CD4-positive, alpha-beta T cell treated with Interleukin-17A for 4 hours (primary cell): ENCODE measurements at places on chromosomes 3 and 15.
A peak's percentile ranks its signal among the peaks of the same experiment; 100 is the strongest.

GRCh38 chr3:118057086-118057485, 977.6 kb downstream of the IGSF11 start:
- DNase-seq, result no peak

GRCh38 chr3:40872258-40872920, 326.9 kb upstream of the CTNNB1 start:
- DNase-seq, result no peak

GRCh38 chr3:15875016-15875689, 77.4 kb upstream of the ANKRD28 start:
- no peak for DNase-seq

GRCh38 chr15:59364248-59364647, 8.4 kb downstream of the MYO1E start:
- no peak for DNase-seq

GRCh38 chr3:128847666-128848370, 31.6 kb upstream of the ACAD9 start:
- no peak for DNase-seq

- DNase-seq, result no peak
These were observed 108.4 kb downstream of the OXNAD1 start for GRCh38 chr3:16373341-16373946.

DNA sequence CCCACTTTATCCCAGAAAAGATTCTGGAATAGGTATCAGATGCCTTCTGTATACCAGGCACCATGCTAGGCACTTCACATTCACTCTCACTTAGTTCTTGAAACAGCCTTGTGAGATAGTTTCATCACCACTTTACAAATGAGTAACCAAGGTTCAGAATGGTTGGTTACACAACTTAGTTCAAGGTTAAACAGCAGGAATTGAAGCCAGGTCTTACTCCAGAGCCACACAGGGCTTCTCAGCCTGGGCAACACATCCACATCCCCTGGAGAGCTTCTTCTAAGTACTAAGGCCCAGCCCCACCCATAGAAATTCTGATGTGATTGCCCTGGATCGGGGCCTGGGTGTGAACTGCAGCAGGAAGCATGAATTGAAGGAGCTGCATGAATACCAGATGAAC, 18.6 kb downstream of the WHAMM start:
- no peak for DNase-seq

DNA sequence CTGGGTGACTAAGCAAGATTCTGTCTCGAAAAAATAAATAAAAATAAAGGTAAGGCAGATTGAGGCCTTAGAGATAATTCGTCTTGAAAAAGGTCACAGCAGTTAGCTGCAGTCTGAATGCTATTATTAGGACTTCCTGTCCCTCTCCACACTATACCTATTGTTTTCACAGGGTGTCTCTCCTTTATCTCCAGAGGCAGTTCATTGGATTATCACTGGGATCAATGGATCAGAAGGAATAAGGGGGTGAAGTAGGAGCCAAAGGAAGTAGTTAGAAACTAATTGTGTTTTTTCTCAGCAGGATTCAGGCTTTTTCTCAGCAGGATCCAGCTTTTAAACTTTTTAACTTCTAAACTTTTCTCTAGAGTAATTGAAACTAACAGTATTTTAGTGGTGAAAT, 326.9 kb downstream of the IL5RA start:
- no peak for DNase-seq

DNA sequence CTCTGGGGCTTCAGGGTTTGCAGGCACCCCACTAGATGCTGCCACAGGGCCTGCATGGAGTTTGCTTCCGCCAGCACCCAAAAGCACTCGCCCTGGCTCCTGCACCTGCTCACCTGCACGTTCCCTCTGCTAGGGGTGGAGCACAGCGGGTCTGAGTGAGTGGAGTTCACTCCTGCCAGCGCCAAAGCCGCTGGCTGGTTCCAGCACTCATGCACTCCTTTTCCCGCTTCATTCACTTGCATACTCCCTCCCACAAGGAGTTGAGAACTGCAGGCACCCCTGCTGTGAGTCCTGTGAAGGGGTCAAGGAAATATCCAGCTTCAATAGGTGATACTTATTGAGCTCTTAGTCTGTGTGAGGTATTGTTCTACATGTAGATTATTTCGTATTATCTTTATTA, 537.5 kb downstream of the NR2F2 start:
- no peak for DNase-seq

DNA sequence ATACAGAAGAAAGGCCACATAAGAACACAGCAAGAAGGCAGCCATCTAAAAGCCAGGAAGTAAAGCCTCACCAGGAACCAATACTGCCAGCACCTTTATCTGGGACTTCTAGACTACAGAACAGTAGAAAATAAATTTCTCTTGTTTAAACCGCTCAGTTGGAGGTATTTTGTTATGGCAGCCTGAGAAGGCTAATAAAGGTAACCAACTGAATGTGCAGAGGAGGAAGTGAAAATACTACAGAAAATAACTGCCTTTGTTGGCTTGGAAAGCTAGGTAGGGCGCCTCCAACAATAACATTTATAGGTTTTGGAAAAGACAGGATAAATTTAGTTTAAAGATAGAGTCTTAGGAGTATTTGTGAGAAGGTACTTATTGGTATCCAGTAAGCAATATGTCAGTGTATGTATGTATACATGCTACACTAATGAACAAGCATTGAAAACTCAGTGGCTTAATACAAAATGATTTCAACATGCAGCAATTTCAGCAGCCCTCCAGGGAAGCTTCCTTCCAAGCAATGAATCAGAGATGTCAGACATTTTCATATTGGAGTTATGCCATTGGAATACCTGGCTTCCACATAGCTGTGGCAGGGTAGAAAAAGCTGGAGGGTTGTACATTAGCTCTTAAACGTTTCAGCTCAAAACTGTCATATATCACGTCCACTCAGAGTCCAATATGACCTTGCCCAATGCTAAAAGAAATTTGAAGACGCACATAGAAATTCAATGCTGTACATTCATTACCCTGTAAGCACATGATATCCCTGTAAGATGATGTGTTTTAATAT, 48.9 kb downstream of the ZBBX start:
- no peak for DNase-seq

DNA sequence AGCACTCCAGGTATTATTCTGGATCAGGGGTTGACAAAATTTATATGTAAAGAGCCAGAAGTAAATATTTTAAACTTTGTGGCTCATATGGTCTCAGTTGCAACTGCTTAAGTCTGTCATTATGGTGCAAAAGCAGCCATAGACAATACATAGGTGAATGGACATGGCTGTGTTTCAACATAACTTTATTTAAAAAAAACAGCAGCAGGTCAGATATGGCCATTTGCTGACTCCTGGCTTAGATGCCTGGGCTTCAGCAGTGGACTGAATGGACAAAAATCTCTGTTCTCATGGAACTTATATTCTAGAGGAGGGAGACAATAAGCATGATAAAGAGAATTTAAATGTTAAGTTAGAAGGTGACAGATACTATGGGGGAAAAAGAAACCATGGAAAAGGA, 11.7 kb upstream of the FYCO1 start:
- DNase-seq, result no peak

DNA sequence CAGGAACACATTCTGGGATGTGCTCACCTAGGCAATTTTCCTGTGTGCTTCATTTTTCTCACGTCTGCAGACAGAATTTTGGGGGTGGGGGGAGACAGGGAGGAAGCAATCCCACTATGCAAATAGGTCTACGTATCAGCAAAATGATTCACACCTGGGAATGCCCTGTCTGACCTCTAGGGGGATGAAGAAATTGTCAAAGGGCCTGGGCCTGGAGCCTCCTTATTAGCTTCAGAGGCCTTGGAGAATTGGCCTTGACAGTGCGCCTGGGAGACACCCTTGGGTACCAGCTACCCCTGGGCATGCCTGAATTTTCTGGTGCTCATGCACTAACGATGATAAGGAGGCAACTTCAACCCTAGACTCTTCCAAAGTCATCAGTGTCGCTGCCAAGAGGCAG, 207.5 kb downstream of the CADPS start:
- no peak for DNase-seq

DNA sequence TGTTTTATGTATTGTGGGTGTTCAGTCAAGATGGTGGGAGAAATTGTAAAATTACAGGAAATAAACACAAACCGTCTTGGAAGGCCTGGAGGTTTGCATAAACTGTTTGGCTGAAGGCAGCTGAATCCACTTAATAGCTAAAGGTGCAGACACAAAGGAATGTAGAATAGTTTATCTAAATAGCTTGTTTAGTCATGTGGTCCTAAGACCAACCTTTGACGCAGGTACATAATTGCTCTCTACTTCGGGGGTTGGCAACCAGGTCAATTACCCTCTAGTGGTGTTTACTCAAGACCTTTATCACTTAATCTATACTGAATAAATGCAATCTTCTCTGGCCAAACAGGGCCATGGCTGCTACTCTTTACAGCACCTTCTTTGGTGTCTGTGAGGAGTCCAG, 502.8 kb downstream of the IGSF11 start:
- no peak for DNase-seq

- DNase-seq, result no peak
These were observed 215.2 kb upstream of the MME start for GRCh38 chr3:154864947-154865346.

DNA sequence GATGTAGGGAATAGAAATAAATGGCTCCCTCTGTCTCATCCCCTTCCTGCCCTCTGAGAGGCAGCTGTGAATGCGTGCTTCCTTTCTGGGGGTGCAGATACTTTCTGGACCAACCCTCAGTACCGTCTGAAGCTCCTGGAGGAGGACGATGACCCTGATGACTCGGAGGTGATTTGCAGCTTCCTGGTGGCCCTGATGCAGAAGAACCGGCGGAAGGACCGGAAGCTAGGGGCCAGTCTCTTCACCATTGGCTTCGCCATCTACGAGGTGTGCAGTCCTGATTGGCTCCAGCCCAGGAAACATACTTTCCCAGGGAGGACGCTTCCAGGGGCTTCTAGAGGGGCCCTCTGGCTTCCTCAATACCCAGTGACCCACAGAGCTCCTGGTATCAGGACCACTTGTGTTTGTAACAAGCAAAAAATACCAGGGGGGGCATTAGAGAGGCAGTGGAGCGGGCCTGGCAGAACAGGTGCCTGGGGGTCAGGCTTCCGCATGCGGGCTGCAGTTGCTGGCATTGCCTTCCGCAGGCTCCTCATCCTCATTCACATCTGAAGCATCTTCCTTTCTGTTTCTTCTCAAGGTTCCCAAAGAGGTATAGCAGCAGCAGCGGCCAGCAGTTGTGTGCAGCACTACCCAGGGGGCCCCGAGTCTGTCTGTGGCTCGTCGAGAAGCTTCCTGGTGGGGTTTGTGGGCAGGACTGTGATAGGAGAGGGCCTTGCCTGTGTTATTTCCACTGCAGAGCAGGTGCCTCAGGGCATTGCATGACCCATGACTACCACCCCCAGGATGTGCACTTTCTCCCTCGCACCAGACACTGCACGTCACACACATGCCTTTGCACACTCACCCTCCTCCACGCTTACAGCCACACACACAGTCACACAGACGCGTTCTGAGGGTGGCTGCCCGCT, 42.5 kb downstream of the CAPN3 start:
- DNase-seq, result no peak

DNA sequence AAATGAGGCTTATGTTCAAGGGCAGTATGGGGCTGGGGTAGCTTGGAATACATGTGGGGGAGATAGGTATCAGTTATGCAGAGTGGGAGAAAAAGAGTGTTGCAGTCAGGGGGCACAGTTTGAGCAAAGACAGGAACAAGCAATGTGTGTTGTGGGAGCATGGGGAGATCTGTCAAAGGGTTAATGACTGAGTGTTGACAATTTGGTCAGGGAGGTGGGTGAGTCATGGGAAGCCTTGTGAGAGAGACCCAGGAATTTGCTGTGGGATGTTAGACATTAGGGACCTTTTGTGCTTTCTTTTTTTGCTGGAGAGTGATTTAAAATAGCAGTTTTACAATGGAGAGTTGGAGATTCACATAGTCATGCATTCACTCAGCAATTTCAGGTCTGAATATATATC, 221.6 kb upstream of the NR2E3 start:
- no peak for DNase-seq

- DNase-seq, result no peak
These were observed 214.7 kb downstream of the SHQ1 start for GRCh38 chr3:72633534-72633933.

DNA sequence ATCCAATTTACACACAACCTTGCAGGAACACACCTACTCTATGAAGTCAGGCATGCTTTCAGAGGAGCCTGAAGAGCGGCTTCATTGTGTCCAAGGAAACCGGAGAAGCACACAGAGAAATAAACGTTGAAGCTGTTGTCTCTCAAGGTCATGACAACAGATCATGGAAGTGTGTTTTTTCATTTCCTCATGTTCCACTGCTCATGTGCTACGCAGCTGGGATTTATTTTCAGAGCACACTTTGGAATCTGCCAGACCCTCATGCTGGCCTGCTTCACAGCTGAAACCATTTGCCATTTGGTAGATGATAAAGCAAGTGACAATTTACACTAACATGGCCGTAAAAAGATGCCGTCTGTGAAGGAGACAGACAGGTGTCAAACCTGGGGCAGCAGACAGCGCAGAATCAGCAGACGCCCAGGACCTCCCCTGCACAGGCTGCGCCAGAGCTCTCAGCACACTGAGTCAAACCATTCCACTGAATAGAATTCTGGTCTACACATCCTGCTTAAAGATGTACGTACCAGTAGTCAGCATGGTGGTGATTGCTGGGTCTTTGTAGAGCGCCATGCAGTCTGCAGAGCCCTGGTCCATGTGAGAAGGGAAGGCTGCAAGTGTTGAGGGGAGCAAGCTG, 99.3 kb downstream of the ARNT2 start:
- no peak for DNase-seq

DNA sequence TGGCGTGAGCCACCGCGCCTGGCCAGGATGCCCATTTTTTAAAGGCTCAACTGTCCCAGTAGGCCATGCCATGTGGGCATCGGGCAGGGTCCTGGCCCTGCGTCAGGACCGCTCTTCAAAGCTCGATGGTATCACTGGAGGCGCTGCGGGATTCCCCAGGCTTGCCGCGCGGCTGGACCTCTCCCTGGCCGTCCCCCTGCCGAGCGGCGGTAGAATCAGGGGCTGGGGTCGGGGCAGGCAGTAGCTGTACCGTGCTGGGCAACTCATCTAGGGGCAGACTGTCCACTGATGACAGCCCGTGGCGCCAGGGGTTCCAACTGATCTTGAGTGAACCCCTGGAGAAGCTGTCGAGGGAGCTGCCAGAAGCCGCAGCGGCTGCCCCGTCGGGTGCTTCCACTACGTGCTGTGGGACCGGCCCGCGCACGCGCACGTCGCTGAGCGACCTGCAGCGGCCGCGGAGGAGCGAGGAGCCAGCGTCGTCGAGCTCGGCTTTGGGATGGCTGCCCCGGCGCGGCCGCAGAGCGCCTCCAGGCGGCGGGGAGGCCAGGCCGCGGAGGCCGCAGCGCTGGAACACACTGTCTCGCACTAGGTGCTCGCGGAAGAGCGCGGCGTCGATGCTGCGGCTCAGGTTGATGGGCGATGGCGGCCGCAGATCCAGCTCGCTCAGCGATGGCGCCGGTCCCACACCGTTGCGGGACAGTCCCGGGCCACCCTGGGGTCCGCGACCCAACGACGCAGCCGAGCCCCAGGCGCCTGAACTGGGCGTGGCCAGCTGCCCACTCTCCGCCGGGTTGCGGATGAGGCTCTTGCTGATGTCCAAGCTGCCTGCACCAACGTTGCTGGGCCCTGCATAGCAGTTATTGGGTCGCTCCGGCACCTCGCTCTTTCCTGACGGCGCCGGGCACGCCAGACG, 5.8 kb downstream of the PRRT3 start:
- DNase-seq, result peak; percentile 81
